ENCODE measurements at places on chromosomes 4 and X.

DNA sequence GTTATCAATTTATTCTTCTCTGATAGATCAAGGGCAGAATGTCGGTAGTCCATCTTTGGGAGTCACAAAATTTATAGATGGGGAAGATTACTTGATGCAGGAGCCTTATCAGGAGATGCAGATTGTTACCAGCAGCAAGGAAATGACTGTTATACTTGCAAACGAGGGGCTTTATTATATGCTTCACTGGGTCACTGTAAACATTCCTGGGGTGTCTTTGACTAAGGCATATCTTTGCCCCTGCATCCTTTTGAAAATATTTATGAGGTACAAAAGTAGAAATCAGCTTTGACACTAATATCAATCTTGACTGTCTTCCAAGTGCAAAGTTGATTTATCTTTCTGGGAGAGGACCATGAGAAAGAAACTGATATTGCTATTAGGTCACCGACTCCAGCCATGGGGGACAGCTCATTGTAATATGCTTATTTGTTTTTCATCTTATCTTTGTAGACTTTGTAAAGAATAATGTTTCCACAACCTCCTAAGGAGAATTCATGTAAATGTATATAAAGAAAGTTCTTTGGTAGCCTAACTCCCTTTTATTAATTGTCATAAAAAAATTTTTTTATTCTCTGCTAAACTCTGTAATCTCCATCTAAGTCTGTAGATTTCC is 177.3 kb upstream of the EMCN start:
- DNase-seq = no peak

DNA sequence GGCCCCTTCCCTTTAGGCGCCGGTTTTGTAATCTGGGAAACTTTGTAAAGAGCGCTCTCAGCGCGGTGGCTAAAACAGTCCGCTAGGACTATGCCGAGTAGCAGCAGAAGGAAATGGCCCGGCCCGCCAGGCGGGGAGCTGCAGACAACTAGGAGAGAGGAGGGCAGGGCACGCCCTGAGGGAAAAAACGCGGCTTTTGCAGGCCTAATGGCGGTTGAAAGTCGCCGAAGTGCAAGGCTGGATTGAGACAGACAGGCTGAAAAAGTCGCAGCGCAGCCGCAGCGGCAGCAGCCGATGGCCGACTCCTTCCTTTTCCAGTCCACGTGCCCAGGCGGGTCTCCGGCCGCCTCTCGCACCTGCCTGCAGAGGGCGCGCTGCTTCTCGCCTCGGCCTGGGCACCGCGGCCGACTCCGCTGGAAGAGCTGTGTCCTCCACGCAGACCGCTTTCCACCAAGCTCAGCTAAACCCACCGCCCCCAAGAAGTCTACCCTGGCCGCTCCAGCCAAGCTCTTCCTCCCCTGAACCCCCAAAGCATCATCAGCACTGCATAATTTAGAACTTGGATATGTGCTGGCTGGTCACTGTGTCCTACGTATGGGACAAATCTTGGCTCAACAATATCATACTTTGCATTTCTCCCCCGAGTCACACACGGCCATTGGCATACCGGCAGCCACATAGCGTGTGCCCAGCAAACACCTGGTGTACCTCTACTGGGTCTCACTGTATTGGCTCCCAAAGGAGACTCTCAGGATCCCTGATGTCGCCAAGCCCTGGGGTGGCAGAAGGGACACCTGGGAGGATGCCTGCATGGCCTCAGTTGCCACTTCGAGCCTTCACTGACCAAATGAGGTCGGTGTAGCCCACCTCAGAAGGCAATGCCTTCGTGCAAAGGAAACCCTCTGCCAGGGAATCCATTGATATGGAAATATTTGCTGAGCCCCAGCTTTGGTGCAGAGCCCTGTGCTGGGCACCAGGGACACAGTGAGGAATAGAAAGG is 14.5 kb downstream of the SLC25A5 start:
- no peak for DNase-seq

DNA sequence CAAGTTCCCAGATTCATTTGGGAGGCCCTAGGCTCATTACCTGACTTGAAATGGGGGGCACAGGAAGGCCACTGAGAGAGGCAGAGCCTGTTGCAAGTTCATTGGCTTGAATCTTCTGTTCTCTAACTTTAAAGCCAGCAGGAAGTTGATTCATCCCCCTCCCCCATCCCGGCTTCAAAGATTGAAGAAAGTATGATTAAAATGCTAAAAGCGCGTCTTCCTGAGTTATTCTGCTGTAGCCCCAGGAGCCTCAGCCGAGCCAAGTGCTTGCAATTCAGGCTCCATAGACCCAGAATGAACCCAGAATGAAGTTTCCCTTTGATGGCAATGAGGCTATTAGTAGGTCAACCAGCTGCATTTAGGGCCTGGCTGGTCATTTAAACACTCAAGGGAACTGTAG is 14.7 kb downstream of the CHST7 start:
- DNase-seq = no peak

- DNase-seq = no peak
Measured at GRCh38 chr4:6763330-6763851, 19.1 kb upstream of the KIAA0232 start.

- no peak for DNase-seq
Measured at GRCh38 chr4:135191596-135191995, 990.0 kb upstream of the PABPC4L start.

- no peak for DNase-seq
Measured at GRCh38 chr4:162469977-162470376, 306.2 kb upstream of the FSTL5 start.

GRCh38 chr4:73646117-73646516 is 25.9 kb upstream of the RASSF6 start:
- DNase-seq = no peak

DNA sequence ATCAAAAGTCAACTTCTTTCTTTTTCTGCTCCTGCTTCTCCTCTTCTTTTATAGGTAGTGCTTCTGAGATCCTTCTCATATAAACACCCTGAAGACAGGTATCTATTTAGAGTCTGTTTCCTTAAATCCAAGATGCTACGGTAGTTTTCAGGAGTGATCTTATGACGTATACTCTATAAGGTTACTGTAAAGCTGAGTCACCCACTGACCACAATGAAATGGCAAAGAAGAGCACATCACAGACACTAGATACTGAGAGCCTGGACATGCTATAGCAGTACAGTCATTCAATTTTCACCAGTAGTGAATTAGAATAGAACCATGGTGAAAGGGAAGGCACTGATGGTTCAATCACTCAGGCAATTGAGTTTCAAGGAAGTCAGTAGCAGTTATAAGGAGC is 412.5 kb downstream of the ADAM29 start:
- no peak for DNase-seq

DNA sequence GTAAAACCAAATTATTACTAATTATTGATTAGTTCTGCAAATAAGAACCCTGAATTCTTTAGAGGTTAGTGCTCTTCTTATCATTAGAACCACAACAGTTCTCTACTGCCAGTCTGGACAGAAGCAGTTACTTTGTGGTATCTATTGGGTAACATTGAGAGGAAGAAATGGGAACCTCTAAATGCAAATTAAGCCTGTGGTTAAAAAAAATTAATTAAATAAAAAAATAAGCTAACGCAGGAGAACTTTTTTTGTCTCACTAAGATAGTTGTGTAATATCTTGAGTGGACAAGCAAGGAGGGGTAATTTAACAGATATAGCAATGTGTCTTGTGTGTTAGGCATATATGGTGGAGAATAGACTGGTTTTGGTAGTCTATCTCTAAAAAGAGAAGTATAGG is 32.9 kb upstream of the TET2 start:
- no peak for DNase-seq

DNA sequence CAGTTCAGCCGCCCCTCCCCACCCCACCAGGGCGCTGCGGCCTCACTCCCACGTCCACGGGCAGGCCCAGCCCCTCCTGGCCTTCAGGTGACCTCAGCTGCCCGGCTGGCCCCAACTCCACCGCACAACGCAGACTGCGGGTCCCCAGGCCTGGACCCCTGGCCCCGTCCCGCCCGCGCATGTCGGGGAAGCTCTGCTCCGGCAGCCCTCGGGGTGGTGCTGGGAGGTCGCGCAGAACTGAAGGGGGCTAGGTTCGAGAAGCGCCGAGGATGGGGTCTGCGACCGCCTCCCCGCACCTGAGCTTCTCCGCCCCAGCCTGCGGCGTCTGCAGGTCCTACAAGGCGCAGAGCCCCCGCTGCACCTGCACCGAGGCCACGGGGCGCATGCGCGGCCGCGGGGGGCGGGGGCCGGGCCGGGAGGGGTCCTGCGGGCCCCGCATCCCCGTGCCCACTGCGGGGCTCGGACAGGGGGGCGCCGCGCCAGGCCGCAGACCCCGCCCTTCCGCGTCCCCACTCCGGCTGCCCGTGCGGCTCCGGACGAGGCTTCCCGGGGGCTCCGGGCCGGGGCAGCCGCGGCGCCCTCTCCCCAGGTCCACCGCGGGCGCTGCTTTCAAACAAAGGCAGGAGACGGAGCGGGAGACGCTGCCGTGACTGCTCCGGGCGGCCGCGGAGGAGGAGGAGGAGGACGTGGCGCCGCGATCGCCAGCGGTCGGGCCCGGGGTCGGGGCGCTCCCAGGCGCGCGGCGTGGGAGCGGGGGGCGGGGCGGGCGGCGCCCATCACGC is 672 bp upstream of the NAT8L start:
- no peak for DNase-seq

- no peak for DNase-seq
Measured at GRCh38 chr4:179124419-179124818, 1682.2 kb upstream of the AGA start.

GRCh38 chrX:133776072-133776471 is 209.3 kb downstream of the GPC3 start:
- no peak for DNase-seq

DNA sequence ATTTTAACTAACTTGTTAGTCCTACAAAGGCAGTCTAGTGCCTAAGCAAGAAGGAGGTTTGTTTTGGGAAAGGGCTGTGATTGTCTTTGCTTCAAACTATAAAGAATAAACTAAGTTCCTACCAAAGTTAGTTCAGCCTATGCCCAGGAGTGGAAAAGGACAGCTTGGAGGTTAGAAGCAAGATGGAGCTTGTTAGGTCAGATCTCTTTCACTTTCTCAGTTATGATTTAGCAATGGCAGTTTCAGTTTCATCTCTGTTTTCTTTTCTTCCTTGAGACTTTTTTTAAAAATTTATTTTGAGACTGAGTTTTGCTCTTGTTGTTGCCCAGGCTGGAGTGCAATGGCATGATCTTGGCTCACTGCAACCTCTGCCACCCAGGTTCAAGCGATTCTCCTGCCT is 82.9 kb upstream of the NLGN4X start:
- DNase-seq = no peak

DNA sequence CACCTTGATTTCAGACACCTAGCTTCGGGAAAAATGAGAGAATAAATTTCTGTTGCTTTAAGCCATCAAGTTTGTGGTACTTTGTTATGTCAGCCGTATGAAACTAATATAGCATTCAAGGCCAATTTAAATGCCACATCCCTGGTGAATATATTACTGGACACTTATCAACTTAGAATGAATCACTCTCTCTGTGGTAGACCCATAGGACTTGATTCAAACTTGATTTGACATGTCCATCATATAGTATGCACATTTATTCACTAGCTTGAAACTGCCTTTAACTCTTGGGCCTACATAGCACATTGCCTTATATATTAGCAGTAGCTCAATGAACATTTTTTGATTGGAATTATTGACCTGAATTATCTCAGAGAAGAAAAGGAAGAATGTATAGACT is 172.3 kb downstream of the ADGRA3 start:
- DNase-seq = no peak

- DNase-seq = no peak
Measured at GRCh38 chr4:28373191-28373590, 1512.5 kb downstream of the STIM2 start.

DNA sequence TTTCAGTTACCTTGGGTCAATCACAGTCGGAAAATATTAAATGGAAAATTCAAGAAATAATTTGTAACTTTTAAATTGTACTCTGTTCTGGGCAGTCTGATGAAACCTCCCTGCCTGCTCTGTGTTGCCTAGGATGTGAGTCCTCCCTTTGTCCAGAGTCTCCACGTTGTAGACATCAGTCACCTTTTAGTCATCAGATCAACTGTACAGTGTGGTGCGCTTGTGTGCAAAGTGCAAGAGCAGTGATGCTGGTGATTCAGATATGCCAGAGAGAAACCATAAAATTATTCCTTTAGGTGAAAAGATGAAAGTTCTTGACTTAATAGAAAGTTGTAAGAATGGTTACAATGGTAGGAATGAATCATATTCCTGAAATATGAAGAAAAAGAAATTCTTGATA is 1.4 kb downstream of the SPATA4 start:
- no peak for DNase-seq

DNA sequence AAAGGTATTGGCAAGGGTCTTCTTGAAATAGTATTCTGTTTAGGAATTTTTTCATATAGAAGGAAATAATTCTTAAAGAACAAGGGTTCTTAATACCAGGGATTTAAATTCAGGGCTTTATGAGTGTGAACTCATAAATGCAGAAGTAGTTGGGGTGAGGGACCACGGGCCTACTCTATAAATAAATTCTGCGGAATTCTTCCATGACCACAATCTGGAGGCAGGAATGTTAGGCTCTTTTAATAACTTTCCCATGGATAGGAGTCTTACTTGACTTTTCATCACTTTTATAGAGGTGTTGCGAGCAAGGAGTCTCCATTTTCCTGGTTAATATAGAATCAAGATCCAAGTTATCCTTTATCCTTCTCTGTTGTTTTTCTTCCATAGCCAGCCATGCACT is 76.7 kb upstream of the SLC4A4 start:
- DNase-seq = no peak

GRCh38 chrX:10486373-10486772 is 134.0 kb downstream of the MID1 start:
- no peak for DNase-seq

DNA sequence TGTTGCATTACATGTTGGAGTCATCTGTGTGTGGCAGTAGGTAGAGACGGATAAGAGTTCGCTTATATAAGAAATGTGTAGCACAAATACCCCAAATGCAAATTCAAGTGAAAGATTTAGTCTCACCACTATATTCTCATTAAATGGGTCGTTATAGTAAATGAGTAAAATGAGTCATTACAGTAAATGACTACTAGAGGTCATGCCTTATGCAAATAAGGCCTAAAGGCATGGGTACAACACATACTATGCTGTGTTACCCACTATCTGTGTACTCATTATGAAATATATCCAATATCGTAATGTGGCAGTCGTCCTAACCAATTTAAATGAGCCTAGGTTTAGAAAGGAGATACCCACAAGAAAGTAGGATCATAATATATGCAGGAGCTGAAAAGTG is 1603.1 kb downstream of the C4orf33 start:
- DNase-seq = no peak

DNA sequence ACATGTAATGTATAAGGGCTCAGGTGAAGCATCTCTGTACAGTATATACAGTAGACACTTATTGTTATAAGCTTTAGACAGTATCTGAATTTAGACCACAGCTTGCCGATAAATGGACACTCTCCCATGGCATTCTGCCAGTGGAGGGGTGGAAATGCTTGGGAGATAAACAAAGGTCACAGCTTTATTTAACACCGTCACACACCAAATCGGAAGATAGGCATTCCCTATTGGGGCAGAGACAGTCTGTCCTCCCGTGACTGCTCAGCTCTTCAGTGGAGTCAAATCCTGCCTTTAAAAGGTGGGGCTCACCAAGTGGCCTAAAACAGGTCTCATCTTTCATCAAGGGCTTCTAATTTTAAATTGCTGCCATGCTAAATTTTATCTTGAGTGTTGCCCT is 178.8 kb downstream of the CAMK2D start:
- no peak for DNase-seq

GRCh38 chr4:160835789-160836188 is 1328.0 kb downstream of the FSTL5 start:
- DNase-seq = no peak

GRCh38 chr4:39243462-39243861 is 61.1 kb downstream of the WDR19 start:
- DNase-seq = no peak
